ENCODE measurements at places on chromosomes 4 and X.

DNA sequence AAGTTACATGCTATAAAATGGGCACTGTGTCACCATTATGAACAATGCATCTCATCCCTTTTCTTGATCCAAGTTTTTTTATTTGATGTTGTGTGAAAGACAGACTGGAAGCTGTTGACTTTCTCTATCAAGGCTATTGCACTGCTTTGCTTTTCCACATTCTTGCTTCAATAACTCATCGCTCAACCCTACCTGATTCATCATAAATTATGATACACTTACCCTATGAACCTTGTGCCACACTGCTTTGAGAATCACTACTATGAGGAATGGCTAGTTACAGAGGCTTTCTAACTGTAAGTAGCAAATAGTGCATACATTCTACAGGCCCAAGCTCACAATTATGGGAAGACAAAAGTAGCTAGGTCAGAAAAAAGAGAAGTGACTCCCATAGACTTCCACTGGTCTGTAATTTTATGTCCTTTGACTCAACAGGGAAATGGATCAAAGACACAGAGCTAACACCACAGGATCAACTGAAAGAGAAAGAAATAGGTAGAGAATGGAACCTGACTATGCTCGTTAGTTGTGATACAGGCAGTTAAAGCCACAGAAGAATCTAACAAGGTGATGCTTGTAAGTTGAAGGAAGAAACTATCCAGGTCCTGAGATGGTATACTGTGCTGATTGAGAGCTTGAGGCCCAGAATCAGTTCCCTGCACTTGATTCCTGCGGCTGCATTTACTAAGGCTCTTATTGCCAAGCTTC, 163.5 kb downstream of the PPP3CA start:
- peak; percentile 37 for DNase-seq

- no peak for DNase-seq
Measured at GRCh38 chr4:143598816-143599215, 85.3 kb downstream of the SMARCA5 start.

GRCh38 chr4:94357624-94358023, 15.0 kb upstream of the HPGDS start:
- no peak for DNase-seq

GRCh38 chr4:96352051-96352517, 512.2 kb downstream of the PDHA2 start:
- no peak for DNase-seq

GRCh38 chr4:62231994-62232393, 1031.9 kb downstream of the ADGRL3 start:
- DNase-seq: no peak

GRCh38 chr4:2924765-2925301, 38.4 kb downstream of the NOP14 start:
- no peak for DNase-seq

GRCh38 chrX:46597771-46598170, 24.2 kb downstream of the CHST7 start:
- no peak for DNase-seq
